M059J (cell line): ENCODE measurements at places on chromosomes 7 and 10.

GRCh38 chr10:116271593-116272439 is 1.2 kb downstream of the GFRA1 start:
- DNase-seq: peak; percentile 50

DNA sequence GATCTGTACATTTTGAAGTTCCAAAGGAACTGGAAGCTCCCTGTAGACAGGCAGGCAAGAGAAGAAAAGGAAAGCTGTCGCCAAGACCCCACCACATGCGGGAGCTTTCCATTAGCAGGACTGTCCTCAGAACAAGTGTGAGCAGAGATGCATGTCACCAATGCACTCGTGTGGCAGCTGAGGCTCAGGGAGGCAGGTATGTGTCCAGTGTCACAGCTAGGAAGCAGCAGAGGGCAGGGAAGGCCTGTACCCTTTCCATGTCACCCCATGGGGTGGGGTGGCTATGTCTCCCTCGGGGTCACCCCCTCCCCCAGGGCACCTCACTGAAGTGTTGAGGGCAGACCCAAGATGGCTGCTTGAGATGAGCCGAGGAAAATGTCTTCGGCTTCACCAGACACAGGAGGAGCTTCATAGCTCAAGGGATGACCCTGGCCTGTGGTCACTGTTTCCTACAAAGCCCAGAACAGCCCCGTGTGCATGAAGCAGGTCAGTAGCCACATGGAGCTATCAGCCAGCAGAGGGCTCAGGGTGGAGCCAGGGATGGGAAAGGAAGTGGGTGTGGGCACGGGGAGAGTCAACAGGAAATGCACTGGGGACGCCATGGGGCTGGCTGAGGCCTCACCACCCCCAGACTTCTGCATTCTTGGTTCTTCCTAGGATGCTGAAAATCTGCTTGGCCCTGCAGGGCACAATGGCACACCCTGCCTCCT is 96.6 kb downstream of the FAM53B start:
- peak; percentile 44 for DNase-seq

- no peak for DNase-seq
Observed at GRCh38 chr10:88962336-88962735, 9.8 kb upstream of the ACTA2 start.

DNA sequence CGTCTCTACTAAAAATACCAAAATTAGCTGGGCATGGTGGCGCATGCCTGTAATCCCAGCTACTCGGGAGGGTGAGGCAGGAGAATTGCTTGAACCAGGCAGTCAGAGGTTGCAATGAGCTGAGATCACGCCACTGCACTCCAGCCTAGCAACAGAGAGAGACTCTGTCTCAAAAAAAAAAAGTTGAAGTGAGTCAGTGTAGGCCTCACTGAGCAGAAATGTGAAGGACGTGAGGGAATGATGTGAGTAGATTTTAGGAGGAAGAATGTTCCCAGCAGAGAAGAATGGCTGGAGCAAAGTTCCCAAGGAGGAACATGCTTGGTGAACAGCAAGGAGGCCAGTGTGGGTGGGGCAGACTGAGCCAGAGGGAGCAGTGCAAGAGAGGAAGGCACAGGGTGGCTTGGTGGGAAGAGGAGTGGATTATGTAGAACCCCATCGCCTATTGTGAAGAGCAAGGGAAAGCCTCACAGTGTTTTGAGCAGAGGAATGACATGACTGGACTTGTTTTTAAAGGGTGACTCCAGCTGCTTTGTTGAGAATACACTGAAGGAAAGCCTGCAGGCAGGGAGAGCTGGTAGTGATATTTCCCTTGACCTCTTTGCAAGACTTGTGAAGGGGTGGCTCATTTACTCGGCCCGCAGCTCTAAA is 708.7 kb downstream of the SUGCT start:
- DNase-seq: peak; percentile 32

DNA sequence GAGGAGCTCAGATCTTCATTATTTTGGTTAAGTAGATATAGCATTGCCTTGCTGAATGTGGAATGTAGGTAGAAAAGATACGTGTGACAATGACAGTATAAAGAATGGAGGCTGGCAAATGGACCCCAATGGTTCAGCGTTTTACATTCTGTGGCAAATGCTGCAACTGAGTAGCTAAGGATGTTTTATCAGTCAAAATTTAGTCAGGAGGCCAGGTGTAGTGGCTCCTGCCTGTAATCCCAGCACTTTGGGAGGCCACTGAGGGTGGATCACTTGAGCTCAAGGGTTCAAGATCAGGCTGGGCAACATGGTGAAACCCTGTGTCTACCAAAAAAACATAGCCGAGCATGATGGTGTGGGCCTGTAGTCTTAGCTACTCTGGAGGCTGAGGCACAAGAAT is 120.5 kb upstream of the GHITM start:
- DNase-seq: no peak

DNA sequence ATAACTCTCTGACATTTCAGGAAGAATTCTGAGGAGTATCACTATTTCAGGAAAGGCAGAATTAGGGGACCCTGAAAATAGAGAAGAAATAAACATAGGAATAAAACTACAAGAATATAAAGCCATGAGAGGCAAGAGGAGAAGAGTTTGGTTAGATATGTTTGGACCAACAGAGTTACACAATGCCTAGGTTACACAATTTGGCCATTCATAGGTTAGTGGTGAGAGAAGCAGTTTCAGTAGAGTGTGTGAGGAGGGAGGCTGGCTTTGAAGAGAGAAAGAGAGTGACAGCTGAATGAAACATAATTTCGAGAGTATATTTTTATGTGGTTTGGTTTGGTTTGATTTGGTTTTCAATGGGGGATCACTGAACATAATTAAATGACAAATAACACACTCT is 783.2 kb upstream of the LRRN3 start:
- DNase-seq: no peak

DNA sequence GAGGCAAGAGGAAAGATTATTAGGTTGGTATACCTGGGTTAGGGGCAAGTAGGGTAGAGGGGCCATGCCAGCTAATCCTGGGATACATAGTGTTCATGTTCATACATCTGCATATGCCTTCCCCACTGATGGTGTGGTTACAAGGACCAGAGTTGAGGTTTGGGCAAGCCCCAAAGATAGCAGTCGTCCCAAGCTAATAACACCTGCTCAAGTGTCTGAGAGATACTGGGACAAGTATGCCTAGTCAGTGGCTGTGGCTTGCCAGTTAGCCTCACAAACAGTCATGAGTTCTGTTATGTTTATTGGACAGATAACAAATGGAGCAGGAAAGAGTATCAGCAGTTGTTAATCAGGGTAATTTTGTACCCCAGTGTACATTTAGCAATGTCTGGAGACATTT is 139.6 kb downstream of the ADAM22 start:
- no peak for DNase-seq

DNA sequence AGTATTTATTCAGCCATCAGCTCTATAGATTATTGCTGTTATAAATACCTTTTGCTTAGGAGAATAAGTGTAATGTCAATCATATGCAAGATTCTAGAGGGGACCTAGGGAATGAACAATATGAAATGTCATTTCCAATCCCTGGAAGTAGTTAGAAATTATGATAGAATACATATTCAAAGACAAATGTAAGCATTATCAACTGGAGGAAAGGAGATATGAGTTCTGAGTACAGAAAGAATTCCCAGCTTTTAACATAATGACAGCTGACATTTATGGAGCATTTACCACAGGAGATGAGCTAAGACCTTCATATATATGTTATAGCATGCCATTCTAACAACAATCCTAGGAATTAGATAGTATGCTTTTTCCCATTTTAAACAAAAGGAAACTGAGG is 86.2 kb downstream of the FAM13C start:
- DNase-seq: no peak

DNA sequence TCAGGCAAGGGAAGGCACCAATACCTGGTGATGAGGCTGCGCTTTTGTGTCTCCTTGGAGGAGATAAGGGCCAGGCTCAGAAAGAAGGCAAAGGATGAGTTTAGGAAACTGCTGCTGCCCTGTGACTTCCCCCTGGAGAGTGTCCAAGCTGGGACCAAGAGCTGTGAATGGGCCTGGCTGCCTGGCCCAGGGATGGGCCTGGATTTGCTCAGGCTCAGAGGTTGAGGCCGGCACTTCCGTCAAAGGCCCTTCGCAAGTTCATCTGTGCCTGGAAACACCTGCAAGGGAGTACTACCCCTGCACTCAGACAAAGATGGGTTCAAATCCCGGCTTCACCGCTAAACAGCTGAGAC is 50.5 kb upstream of the NANOS1 start:
- DNase-seq: no peak

- peak; percentile 70 for DNase-seq
Observed at GRCh38 chr10:31554556-31554955, 235.5 kb downstream of the ZEB1 start.

- peak; percentile 80 for DNase-seq
Observed at GRCh38 chr10:63166742-63167258, 33.7 kb downstream of the NRBF2 start.

DNA sequence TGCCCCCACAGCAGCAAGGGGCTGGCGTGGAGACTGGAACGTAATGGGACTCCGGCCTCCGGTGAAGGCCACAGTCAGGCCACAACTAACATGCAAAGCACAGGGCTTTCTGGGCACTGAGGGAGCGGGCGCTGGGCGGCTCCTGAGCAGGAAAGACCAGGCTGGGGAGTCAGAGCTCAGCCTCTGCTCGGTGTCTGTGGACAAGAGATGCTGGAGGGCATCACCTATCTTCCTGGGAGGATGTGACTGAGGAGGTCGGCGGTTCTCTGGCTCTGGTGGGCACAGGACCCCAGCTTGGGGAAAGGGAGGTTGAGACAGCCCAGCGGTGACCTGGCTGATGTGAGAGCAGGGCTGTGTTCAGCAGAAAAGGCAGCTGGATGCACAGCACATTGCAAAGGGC is 11.7 kb downstream of the CNPY1 start:
- DNase-seq: no peak

DNA sequence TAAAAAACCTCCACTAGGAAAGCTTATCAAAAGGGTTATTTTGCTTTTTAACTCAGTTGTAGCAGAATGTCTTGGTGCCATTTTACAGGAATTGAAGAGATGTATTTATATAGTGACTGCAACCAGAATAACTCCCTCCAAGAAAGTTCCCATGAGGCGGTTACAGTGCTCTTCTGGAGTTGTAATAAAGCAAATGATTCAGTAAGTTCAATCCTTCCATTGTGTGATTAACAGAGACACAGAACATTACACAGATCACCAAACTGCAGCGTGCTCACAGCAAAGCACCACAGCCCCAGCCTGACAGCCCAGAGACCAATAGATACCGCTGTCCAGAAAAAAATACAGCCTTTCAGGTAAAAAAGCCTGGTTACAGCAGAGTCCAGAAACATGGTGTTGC is 21.9 kb upstream of the CABCOCO1 start:
- no peak for DNase-seq

GRCh38 chr10:61138708-61139591 is 195.0 kb upstream of the RHOBTB1 start:
- no peak for DNase-seq

DNA sequence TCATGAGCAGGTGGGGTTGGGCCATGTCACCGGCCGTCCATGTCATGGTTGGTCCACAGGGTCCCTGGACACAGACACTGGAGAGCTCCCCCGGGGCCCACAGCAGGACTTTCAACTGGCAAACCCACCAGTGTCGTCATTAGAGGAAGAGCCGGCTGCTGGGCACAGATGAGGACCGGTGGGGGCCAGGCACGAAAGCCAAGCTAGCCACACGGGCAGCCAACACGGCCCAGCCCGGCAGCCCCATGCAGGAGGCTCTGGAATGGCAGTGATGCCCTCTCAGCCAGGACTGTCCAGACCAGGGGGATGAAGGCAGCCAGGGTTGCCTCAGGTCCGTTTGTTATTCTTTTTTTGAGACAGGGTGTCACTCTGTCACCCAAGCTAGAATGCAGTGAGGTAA is 21.1 kb upstream of the UNCX start:
- DNase-seq: no peak

DNA sequence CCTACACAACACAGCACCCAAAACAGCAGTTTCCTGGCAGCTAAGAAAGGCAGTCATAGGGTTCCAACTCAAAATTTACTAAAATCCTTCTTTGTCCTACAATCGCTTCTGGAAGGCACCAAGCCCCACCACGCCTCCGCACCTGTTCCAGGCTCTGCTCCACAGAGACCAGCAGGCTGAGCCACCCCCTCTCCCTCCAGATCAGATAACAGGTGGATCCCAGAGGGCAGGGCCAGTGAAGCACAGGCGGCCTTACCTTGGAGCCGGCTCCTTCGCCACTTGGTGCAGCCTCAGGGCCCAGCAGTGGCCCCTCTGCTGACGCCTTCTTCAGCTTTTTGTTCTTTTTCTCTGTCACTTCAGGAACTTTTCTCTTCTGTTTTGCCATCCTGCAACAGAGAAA is 33.0 kb downstream of the ZFAND2A start:
- no peak for DNase-seq

DNA sequence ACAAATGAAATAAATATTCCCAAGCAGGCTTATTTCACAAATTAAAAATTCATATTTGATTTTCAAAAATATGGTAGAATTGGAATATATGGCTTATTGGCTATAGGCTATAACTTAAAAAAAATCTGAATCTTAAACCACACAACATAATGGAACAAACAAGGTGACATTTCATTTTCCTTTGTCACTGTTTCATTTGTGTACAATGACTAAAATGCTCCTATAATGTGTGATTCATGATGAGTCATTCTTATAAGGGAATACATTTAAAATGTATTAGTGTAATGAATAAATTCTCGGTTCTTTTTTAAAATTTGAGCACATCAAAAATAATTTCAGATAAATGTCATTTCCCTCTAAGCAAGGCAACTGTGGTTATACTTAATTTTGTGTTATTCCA is 148.0 kb upstream of the ANK3 start:
- peak; percentile 42 for DNase-seq

- DNase-seq: no peak
Observed at GRCh38 chr7:20534543-20534942, 80.9 kb upstream of the ABCB5 start.

DNA sequence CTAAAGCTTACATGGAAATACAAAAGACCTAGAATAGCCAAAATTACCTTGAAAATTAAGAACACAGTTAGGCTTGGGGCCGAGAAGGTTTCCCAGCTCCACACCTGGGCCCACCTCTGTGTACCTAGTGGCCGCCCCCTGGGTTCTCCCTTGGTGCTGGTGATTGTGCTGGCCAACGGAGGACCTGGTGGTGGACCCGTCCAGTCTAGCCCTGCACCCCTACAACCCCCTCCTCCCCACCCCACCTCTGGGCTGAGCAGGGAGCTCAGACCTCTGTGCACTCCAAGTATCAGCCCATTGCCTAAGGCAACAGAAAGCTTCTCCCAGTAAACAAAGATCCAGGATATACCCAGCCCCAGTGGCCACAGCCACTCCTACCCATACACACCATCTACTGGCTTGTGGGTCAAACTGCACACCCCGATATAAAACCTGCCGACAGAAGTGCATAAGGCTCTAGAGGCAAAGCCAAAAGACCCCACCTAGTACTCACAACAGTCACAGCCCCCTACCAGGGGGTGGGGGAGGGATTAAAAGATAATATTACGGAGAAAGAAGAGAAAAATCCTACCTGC is 105.0 kb upstream of the DIP2C start:
- DNase-seq: peak; percentile 24
